Adipocyte (in vitro differentiated cells): ENCODE measurements at places on chromosomes 1 and 21.

- no peak for DNase-seq
These were observed 11.4 kb downstream of the FAM89A start for GRCh38 chr1:231028682-231029081.

DNA sequence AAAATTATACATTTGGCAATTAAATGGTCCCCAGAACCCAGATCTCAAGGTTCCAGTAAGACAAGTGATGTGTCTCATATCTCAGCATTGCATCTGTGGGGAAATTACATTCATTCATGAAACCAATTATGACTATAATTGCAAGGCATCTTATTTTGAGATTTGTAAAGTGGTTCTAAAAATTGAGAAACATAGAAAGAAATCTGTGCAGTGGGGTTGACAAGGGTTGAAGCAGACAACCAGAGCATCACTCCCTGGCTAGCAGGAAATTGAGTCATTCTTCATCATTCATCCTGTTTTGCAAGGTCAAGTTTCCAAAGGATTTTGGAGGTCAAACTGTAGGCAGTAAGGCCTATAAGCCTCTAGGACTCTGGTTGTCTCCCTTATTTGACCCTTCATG lies 25.1 kb upstream of the MROH9 start:
- peak; percentile 73 for DNase-seq

DNA sequence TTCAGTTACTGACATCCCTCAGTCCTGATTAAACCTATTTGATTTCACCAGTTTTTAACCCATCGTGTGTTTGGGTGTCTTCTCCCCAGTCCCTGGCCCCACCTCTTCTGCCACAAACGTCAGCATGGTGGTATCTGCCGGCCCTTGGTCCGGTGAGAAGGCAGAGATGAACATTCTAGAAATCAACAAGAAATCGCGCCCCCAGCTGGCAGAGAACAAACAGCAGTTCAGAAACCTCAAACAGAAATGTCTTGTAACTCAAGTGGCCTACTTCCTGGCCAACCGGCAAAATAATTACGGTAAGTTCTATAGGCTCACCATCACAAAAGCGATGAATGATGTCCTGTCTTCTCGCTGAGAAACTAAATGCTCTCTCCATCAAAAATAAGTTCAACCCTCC lies 28.7 kb downstream of the NBPF3 start:
- no peak for DNase-seq

GRCh38 chr1:31745946-31746670 lies 18.0 kb downstream of the ADGRB2 start:
- no peak for DNase-seq

DNA sequence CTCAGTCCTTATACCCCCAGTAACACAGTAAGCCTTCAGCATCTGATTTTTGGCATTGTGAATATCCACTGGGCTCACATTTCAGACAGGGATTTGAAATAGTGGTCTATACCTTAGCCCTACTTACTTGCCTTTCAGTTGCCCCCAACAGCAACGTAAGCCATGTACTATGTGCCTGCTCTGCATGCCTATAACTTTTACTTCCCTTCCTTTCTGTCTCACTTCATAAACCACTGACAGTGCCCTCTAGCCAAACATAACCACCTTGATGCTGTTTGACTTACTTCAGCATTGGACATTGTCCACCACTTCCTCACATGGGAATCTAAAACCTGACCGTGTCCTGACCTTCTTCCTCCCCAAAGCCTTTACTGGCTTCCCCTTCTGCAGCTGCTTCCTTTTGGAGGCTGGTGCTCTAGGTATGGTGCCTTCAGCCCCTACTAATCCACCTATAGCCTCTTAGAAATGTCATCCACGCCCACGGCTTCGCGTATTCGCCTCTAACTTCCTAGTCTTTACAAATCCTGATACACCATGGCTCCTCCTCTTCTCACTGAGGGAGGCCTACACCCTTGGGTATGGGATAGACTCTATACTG lies 3.6 kb upstream of the ZNF672 start:
- no peak for DNase-seq

GRCh38 chr1:30383221-30383711 lies 340.1 kb downstream of the MATN1 start:
- no peak for DNase-seq

GRCh38 chr1:199751962-199752687 lies 275.4 kb upstream of the NR5A2 start:
- no peak for DNase-seq

DNA sequence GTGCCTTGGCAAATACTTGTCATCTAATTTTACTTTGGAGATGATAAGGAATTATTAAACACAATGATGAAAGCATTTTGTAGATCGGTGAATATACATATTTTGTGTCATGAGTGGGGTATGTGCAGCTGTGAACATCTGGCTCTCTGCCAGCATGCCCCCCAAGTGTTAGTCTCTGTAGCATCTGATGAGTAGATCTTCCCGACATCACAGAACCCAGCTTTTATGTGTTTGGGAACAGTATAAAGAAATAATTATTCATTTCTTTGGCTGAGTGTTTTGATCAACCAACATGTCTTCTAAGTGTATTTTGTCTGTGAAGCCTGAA lies 4.5 kb upstream of the CTNNBIP1 start:
- DNase-seq, result no peak
